Smooth muscle cell of bladder (primary cell): ENCODE measurements at places on chromosomes 11 and 22. TPM values are rescaled to one million over a fixed set of nuclear protein-coding genes. Genes with fewer than 3 reads are reported as not detected.

CNTF gene
- 1.2 and 1.4 TPM in 2 replicates for total RNA-seq

CASP12 gene
- total RNA-seq = 0.09 TPM in 1 of 2 replicates, not detected in the other

NXPE4 gene
- total RNA-seq = not detected in 2 replicates

INS gene
- not detected in 2 replicates for total RNA-seq

ALKBH3 gene
- 36.5 and 42.4 TPM in 2 replicates for total RNA-seq

OR52E8 gene
- total RNA-seq = not detected in 2 replicates

CCDC90B gene
- total RNA-seq = 53.5 and 59.1 TPM in 2 replicates

PARVA gene
- total RNA-seq = 38.3 and 42.9 TPM in 2 replicates
